ENCODE measurements at places on chromosomes 16 and 17.

- no peak for DNase-seq
These were observed 38.7 kb upstream of the RHOT1 start for GRCh38 chr17:32103476-32104113.

- no peak for DNase-seq
These were observed 89.5 kb downstream of the MARF1 start for GRCh38 chr16:15553313-15554088.

DNA sequence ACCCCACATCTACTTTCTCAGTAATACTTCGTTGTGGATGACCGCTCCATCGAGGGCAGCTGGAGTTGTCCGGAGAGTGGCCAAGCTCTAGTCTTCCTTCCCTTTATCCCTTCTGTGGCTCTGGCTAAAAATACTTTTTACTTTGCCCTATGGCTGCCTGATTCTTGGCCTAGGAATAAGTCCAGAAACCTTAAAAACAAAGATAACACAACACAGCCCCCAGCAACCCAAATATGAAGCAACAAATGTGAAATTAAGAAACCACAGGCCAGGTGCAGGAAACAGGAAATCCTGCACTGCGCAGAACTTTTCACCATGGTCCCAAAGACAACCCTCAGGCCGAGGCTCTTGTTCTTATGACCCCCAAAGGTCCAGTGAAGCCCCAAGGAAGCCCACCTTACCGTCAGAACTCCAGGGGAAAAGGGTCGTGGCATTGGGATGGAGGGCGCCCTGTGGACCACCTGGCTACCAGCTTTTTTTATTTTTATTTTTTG, 26.0 kb downstream of the TK2 start:
- no peak for DNase-seq

DNA sequence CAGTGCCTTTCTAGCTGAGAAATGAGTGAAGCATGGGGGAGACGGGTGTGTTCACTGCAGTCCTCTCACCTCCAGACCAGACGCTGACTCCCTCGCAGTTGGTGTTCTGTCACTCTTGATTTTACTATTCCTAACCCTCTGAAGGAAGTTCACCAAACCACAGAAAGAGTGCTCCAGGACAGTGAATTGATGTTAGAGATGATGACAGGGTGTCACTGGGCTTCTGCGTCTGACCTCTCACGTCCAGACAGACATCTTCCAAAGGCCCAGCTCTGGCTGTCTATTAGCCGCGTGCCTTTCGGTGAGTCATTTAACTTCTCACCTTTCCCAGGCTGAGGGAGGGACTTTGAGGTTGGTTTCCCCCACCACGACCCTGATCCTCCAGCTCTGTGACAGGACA, 8.2 kb downstream of the CRAMP1 start:
- DNase-seq = no peak

GRCh38 chr17:32114536-32114935, 27.8 kb upstream of the RHOT1 start:
- no peak for DNase-seq

DNA sequence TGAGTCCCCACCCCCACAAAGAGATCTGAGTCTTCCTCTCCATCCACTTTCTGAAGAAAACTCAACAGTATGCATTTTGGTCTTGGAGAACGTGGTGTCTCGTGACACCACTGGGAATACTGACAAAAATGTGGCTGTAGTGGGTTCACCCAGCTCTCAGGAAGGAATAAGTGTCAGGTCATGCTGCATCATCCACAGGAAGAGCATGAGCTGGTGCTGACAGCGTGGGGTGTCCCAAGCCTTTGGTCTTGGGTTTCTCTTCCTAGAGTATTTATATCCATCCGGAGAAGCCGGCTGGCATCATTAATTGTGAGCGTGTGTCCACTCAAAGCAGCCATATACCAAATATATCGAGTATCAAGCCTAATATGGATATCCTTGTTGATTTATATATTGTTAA, 55.9 kb downstream of the C17orf67 start:
- no peak for DNase-seq

DNA sequence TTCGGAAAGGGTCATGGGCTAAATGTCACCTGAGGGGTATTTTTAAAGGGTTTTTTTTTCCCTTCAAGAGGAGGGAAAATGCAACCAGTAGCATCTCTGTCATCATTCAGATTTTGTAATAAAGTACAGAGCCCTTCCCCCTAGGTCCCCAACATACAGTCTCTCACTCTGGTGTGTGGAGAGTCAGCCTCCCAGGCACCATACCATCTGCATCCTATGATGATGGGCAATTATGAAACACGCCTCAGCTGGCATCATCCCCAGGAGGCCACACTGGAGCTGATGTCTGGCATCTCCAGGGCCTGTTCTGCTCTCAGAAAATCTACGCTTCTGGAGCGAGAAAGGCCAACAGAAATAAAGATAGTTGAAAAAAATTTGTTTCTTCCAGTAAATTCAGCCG, 32.0 kb downstream of the TBX4 start:
- no peak for DNase-seq

DNA sequence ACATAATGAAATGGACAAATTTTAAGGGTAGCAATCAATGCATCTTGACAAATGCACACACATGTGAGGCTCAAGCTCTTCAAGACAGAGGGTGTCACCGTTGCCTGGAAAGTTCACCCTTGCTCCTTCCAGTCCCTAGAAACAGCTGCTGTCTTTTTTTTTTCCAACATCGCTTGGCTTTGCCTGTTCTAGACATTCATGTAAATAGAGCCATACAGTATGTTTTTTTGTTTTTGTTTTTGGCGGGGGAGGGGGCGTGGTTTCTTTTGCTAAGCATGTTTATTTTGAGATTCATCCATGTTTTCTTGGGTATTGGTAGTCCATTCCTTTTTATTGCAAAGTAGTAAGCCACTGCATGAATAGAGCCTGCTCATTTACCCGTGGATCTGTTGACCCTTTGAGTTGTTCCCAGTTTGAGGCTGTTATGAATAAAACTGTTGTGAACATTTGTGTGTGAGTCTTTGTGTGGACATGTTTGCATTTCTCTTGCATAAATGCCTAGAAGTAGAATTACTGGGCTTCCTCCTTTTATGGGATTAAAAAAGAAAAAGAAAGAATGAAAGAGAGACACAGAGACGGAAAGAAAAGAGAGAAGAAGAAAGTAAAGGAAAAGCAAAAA, 78.4 kb downstream of the NT5M start:
- no peak for DNase-seq

- no peak for DNase-seq
These were observed 31.5 kb downstream of the TADA2A start for GRCh38 chr17:37438141-37438540.

- DNase-seq = peak; percentile 89
These were observed 62.1 kb downstream of the CRISPLD2 start for GRCh38 chr16:84881702-84882521.

GRCh38 chr16:80100846-80101451, 439.8 kb upstream of the DYNLRB2 start:
- no peak for DNase-seq

Data from K562 (cell line).